ENCODE measurements at places on chromosomes 4 and X. TPM values are rescaled to one million over a fixed set of nuclear protein-coding genes. Genes with fewer than 3 reads are reported as not detected.

The SOWAHD gene
- total RNA-seq = 3.1 TPM

The PQBP1 gene
- total RNA-seq = 77.6 TPM

GRCh38 chrX:139766545-139766983 is 58.6 kb upstream of the MCF2 start:
- no peaks in the 10 kb centered on the region for H3K4me1 ChIP-seq
- H3K36me3 ChIP-seq = peaks cover 23% of the 10 kb centered on the region
- H3K27ac ChIP-seq = no peak overlapping the region
- no peaks in the 10 kb centered on the region for H3K27me3 ChIP-seq
- no peak overlapping the region for H3K4me3 ChIP-seq

- peaks cover 19% of the 10 kb centered on the region for H3K36me3 ChIP-seq
- H3K27me3 ChIP-seq = peaks cover 1% of the 10 kb centered on the region
- H3K4me3 ChIP-seq = no peak overlapping the region
- no peak overlapping the region for H3K27ac ChIP-seq
- no peak for DNase-seq
- peaks cover 16% of the 10 kb centered on the region for H3K4me1 ChIP-seq
These were observed 4.9 kb upstream of the TLR10 start for GRCh38 chr4:38787693-38788092.

GRCh38 chr4:52196606-52197130 is 145.6 kb downstream of the SPATA18 start:
- H3K27me3 ChIP-seq = no peaks in the 10 kb centered on the region
- no peak overlapping the region for H3K27ac ChIP-seq
- H3K4me3 ChIP-seq = no peak overlapping the region
- no peaks in the 10 kb centered on the region for H3K4me1 ChIP-seq
- no peak for DNase-seq

GRCh38 chr4:97691111-97691605 is 452.1 kb downstream of the STPG2 start:
- no peaks in the 10 kb centered on the region for H3K4me1 ChIP-seq
- H3K27ac ChIP-seq = no peak overlapping the region
- H3K36me3 ChIP-seq = no peaks in the 10 kb centered on the region
- no peak overlapping the region for H3K4me3 ChIP-seq

GRCh38 chr4:52869196-52869595 is 7.1 kb downstream of the RASL11B start:
- no peaks in the 10 kb centered on the region for H3K27me3 ChIP-seq
- H3K27ac ChIP-seq = no peak overlapping the region
- no peak for DNase-seq
- no peak overlapping the region for H3K4me3 ChIP-seq

DNA sequence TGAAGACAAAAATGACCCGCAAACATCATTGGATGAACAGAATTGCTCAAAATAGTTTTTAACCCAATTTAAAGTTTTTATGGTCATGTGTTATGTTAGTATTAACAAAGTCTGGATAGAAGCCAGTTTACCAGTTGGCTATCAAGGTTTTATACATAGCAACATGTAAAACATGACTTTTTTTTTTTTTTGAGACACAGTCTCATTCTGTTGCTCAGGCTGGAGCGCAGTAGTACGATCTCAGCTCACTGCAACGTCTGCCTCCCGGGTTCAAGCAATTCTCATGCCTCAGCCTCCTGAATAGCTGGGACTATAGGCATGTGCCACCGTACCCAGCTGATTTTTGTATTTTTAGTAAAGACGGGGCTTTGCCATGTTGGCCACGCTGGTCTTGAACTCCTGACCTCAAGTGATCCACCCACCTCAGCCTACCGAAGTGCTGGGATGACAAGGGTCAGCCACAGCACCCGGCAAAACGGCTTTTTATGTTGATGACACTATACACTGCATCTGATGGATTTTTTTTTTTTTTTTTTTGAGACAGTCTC is 3.4 kb downstream of the SAT1 start:
- H3K27ac ChIP-seq = no peak overlapping the region
- H3K4me1 ChIP-seq = peaks cover 35% of the 10 kb centered on the region
- peaks cover 25% of the 10 kb centered on the region for H3K36me3 ChIP-seq

GRCh38 chr4:152684587-152684986 is 4.8 kb upstream of the TMEM154 start:
- no peak overlapping the region for H3K4me3 ChIP-seq
- peaks cover 7% of the 10 kb centered on the region for H3K27me3 ChIP-seq
- H3K27ac ChIP-seq = no peak overlapping the region

DNA sequence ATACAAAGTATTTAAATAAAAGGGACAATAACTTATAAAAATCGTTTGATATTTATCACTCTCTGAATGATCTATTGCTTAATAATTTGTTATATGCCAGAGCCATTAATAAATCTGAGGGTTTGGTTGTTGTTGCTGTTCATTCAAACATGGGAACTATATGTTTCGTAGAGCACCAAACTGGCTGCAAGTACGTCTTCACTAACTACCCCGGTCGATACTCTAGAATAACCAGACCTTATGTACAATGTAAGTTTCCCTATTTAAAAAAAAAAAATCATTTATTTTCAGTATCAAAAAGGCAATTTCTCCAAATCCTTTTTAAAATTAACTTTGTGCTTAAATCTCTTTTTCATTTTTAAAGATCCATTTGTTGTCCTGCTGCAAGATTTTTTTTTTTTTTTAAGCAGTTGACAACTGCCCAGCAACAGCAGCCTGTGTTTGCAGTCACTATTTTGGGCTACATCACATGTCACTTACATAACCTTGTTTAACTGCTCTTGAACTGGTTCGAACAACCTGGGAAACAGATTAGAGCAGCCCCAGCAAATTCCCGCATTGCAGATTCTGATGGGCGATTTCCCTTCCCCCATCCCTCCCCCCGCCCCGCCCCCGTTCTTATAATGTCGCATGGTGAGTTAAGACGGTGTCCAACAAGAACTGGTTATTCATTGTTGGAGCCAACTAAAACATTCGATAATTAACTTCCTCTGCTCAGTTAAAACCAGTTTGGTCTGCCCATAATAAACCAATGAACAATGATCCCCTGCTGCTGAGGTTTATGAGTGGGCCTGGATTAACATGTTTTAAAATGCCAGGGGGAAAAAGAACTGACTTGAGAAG is 238.9 kb downstream of the NR3C2 start:
- H3K36me3 ChIP-seq = no peaks in the 10 kb centered on the region
- no peak overlapping the region for H3K4me3 ChIP-seq
- no peaks in the 10 kb centered on the region for H3K27me3 ChIP-seq
- no peaks in the 10 kb centered on the region for H3K4me1 ChIP-seq
- DNase-seq = no peak
